ENCODE measurements at places on chromosomes 12 and 14.

GRCh38 chr12:79378496-79378895 lies 312.3 kb downstream of the PAWR start:
- DNase-seq, result no peak

DNA sequence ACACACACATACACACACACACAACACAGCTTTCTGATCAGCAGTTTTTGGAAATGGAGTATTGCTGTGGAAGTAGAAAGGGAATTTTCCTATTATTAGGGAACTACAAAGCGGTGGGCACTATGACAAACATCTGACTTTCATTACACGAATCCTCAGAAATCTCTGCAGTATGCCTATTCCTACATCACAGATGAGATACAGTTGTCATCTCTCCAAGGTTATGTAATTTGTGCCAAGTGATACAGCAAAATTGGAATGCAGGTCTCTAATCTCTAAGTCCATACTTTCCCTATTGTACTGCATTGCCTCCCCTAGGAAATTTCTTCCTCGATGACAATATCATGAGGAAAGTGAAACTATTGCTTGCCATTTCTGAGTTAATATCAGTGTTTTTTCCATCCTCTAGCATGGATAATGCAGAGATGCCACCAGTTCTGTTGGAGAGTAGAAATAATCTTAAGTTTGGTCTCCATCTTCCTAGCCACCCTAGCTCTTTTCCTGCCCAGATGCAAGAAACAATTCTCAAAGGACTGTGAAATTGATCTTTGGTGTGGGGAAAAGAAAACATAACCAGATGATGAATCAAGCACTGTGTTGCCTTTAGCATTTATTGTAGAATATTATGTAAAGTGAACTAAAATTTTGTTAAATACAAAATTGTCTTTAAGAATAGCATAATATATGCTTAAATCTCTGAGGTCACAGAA lies 94.7 kb downstream of the ERGIC2 start:
- DNase-seq, result no peak

DNA sequence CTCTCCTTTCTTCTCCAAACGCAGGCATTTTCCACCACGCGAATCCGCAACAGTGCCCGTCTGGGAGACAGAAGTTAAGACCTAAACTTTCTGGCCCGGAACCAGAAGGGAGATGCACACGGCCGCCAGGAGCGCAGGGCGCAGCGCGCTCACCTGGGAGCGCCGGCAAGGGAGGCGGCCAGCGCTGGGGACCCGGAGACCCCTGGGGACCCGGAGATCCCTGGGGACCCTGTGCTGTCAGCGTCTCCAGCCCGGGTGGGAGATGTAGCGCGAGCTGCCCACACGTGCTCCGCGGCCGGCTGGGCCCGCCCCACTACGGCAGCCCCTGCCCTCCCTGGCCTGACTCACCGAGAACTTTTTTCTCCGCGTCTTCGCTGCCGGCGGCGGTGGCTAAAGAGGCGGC lies 620 bp downstream of the YBX3 start:
- DNase-seq, result no peak

DNA sequence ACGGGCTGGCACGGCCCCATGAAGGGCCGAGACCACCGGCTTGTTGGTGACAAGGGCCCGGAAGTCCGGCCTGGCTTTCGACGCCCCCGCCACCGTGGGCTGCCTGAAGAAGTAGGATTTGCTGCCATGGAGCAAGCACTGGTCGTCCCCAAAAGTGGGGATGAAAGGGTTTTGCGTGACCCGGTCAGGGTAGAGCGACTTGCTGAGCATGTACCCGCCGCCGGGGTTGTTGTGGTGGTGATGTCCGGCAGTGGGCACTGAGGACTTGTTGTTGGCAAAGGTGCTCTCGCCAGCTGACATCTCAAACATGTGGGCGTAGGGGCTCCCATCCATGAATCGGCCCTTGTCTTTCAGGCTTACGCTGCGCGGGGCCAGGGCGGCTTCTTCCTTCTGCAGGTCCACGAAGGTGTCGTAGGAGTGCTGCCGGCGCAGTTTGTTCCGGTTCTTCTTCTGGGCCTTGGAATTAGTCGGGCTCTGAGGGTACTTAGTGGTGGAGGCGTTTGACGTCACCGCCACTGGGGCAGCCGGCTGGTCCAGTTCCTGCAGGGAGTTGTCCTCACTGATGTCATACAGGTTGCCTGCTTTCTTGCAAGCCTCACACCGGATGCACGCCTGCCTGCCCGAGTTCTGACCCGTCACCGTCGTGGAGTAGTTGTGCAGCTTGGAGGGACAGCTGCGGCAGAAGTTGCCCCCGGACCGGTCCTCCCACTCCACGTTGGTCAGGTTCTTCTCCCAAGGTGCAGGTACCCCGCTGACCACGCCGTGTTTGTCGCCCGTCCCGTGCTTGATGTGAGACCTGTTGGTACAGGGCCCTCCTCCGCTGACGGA lies 366.6 kb downstream of the EMP1 start:
- DNase-seq, result no peak

DNA sequence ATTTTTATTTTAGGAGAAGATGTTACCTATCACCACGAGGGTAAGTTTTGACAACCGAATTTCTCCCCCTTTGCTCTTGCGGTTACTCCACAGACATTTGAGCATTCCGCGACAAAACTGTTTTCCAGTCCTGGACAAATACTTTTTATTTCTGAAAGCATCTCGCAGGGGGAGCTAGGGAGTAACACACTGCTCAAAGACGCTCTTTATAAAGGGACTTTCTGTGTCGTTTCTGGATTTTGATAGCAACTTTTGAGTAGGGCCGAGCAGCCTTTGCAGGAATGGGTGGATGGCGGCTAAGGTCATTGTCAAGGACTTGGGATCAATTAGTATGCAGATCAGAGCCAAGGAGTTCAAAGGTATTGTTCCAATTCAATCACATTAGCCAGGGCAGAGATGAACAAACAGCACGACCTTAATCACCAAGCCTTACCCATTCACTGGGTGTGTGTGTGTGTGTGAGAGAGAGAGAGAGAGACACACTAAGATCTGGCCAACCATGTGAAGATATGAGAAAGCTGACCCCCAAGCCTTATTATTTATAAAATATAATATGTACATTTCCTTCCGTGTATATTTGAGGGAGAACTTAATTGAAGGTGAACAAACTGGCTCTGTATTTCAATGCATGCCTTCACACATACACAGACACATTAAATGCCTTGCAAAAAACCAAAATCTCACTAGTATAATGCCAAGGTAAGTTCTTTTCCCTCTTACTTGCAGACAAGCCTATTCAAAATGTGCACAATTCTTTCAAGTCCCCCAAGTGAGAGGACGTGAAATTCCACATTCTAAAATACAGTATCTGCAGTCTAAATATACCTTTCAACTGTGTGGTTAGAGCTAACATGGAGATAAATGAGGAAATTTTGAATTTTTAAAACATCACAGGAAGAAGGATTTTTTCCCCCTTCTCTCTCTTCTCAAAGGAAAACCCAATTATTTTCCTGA lies 613.8 kb downstream of the VRK1 start:
- DNase-seq, result no peak

- no peak for DNase-seq
These were observed 27.1 kb upstream of the TESC start for GRCh38 chr12:117126335-117126734.

GRCh38 chr12:121441555-121441954 lies 41.6 kb downstream of the RNF34 start:
- no peak for DNase-seq

GRCh38 chr12:1933342-1934051 lies 15.0 kb upstream of the CACNA2D4 start:
- DNase-seq, result no peak

- DNase-seq, result no peak
These were observed 93.4 kb downstream of the GPATCH2L start for GRCh38 chr14:76245097-76245496.

GRCh38 chr12:128761379-128761790 lies 62.4 kb downstream of the SLC15A4 start:
- no peak for DNase-seq

- no peak for DNase-seq
These were observed 17.8 kb upstream of the RHOJ start for GRCh38 chr14:63186453-63186852.

DNA sequence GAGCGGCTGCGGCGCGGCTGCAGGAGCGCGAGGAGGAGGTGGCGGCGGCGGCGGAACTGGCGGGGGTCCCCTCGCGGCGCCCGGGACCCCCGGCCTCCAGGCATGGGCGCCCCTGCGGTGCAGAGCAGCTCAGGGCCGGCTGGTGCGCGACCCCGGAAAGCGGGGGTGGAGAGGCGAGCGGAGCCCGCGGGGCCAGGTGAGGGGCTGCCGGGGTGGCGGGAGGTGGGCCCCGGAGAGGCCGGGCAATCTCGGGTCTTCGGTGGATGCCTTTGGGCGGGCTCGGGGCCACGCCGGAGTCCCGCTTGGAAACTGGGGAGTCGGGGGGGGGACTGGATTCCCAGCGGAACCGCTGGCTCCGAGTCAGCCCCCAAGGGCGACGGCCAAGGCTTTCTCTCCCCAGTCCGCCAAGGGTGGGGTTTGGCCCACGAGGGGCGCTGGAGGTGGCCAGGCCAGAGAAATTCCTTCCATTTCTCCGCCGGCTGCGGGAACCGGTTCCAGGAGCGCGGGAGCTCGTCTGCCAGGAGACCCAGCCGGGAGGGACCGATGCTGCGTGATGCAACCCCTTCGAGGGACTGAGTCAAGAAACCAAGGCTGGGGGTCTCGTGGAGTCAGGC lies 13.9 kb upstream of the NR4A1 start:
- DNase-seq, result no peak

DNA sequence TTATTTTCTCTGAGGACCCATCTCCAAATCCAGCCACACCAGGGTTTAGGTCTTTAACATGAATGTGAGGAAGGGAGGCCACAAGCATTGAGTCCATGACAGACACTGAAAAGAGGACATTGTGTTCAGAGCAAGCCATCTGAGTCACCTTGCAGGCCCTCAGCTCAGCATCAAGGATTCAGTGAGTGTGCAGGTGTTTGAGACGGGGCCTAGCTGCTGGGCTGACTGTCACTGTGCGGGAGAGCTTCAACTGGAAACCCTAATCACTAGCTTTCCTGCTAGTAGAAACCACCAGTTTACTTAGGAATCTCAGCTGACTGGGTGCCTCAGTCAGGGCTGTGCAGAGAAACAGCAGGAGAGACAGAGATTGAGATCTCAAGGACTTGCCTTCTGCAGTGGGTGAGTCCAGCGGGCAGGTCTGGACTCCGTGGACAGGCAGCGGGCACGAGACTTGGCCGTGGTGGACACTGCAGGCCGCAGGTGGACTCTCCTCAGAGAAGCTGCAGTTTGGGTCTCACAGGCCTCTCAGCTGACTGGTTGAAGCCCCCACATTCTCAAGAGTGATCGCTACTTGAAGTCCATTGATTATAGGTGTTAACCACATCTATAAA lies 86.1 kb upstream of the DYNC1H1 start:
- no peak for DNase-seq

- DNase-seq, result no peak
These were observed 1.2 kb downstream of the KHNYN start for GRCh38 chr14:24430682-24431568.

GRCh38 chr12:130007771-130008170 lies 103.9 kb upstream of the TMEM132D start:
- DNase-seq, result no peak

DNA sequence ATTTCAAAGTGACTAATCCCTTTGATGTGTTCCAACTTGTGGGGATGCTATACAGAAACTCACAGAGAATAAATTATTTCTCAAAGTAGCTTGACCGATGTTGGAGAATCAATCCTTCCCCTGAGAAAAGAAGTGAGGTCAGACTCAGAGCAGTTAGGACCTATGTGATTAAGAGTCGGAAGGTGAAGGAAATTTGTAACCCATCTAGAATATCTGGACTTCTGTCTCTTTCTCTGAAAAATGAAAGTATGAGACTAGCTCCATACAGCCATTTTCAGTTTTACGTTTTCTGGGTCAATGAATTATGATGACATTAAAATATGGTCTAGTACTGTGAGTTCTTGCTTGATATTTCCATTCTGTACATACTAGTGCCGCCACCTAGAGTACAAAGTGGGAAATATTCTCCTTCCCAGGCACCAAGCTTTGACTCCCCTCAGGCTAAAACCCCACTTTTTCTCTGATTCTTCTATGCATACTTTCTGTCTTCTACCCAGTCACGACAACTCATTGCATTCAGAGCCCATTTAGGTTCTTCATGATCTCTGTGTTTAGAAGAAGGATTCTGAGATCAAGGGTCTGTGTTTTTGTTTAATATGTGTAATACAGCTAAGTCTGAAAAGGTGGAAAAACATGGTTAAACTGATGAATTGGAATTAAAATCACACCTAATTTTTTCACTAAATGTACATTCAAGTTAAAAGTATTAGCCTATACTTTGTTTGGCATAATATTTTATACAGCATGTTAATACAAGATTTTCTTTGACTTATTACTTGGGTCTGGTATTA lies 6.9 kb upstream of the NTS start:
- DNase-seq, result no peak

DNA sequence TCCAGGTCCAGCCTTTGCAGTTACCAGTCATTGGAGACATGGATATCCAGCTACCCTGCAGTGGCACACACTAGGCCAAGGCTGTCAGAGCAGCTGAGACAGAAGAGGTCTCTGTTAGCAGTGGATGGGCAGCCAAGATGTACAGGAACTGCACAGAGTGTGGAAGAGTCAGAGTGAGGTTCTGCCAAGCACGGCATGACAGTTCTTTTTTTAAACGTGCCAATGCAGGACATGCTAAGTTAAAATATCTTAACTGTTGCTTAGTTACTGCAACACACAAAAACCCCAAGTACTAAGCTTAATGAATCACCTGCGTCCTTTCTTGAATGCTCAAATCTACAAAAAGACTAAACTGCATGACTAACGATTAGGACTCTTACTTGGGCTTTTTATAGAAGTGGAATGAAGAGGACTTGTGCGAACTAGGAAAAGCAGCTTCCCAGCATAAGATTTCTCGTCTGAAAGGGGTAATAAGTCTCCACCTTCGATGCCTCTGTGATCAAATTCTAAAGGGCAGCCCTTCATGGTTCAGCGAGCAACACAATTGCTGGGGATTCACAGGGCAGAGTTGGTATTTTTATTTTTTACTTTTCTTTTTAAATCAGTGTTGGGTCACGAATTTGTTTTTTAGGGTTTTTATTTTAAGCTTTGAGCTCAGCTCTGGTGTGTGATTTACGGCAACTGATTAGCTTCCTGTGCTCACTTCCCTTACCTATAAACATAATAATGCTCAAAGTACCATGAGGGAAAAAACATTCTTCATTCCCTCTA lies 20.6 kb downstream of the MAPK1IP1L start:
- DNase-seq, result no peak

GRCh38 chr12:115257791-115258190 lies 573.8 kb upstream of the TBX3 start:
- no peak for DNase-seq

DNA sequence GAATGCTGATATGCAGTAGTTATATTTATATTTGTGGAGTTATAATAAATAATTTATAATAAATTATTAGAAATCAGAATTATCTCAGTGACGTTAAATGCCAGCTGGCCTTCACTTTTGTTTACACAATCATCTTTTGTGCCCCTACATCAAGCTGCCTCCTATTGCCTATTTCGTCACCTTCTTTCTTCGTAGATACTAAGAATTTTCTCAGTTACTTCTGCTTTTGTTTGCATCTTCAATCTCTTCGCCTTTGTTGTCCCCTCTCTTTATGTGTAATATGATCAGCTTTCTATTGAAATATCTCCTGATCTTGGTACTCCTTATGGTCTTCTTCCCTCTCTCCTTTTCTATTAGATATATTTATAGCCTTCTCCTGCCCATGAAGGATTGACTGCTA lies 197.0 kb downstream of the ERC1 start:
- DNase-seq, result no peak

All from esophagus squamous epithelium (tissue), 5 donors.